ENCODE measurements at places on chromosomes 2 and 18. TPM values are rescaled to one million over a fixed set of nuclear protein-coding genes. Genes with fewer than 3 reads are reported as not detected.

AQP12B gene
- not detected for total RNA-seq

RAB6C gene
- not detected for total RNA-seq

LYG2 gene
- total RNA-seq: not detected

GALNT3 gene
- 0.27 TPM for total RNA-seq

FEV gene
- not detected for total RNA-seq

TIMM21 gene
- total RNA-seq: 105 TPM

RNF181 gene
- 82.4 TPM for total RNA-seq

NPHP1 gene
- total RNA-seq: 4.8 TPM

GAD1 gene
- 0.46 TPM for total RNA-seq

INHA gene
- 0.59 TPM for total RNA-seq

NAT8 gene
- total RNA-seq: not detected

TMEM37 gene
- total RNA-seq: 1.5 TPM
